HS-5 (cell line): ENCODE measurements at places on chromosomes 2 and 18.

DNA sequence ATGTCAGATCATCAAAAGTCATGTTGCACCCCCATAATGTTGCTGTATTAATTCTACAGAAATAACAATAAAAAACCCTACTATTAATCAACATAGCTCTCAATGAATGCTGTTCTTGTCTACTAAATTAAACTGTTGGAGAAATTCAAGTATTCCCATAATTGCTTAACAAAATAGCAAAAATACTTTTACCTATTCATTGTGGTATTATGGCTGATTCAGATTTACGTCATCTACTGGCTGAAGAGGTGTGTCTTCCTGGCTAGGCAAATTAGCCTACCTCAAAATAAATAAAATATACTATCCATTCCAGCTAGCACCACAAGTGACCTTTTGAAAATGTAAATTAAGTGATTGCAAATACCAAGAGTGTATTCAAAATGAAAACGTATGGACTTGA, 249.4 kb downstream of the MEIS1 start:
- no peak for DNase-seq

- DNase-seq, result no peak
Measured at GRCh38 chr2:96507957-96508520, 2.9 kb upstream of the NEURL3 start.

DNA sequence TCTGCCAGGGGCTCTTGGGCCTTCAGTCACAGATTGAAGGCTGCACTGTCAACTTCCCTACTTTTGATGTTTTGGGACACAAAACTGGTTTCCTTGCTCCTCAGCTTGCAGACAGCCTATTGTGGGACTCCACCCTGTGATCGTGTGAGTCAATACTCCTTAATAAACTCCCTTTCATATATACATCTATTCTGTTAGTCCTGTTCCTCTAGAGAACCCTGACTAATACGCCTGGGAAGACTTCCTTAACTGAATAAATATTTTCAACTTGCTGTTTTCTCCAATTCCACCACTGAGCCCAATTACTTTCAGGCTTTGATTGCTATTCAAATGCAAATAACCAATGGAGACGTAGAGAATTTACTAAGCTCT, 61.4 kb upstream of the CCDC195 start:
- DNase-seq, result no peak

DNA sequence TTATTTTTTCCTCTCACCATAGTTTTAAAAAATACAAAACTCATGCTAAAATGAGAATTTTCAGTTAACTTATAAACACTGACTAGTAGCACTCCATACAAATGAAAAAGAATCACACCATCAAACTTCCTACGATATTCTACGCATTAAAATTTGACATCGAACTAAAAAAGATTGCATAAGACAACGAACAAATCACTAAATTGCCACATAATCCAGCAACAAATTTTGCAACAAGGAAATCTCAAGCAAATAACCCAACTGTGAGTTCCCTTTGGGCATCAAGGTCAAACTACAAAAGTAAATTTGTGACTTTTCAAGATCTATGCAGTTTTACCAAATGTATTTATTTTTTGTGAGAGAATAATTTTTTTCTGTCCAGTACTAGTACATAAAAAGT, 1.5 kb downstream of the MAP3K2 start:
- DNase-seq, result no peak

GRCh38 chr2:31322371-31322770, 88.4 kb downstream of the EHD3 start:
- DNase-seq, result no peak

DNA sequence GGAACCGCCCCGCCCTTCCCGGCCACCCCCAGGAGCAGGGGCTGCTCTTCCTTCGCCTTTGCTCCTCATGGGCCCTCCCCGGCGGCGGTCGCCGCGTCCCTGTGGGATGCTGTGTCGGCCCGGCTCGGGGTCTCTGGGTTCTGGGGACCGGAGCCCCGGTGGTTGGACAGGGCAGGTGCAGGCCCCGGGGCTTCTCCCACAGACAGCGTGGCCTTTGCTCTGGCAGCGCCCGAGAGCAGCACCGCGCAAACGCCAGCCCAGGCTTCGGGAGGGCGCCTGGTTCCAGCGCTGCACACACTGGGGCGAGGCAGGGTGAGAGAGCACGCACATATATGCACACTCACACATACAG, 9.0 kb upstream of the KCNG2 start:
- no peak for DNase-seq

- DNase-seq, result no peak
Measured at GRCh38 chr2:209441541-209441940, 17.7 kb downstream of the MAP2 start.

DNA sequence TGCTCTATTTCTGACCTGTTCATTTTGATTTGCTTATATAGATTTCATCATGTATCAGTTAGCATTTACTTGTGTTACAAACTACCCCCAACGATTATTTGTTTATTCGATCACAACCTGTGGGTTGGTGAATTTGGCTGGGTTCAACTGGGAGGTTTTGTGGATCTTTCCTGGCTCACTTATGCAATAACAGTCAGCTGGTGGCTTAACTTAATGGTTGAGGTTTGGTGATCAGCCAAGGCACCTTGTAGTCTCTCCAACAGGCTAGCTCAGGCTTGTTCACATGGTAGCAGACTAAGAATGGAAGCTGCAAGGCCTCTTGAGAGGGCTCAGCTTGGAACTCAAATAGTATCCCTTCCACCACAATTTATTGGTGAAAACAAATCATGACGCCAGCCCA, 5.4 kb upstream of the PUM2 start:
- no peak for DNase-seq

- DNase-seq, result no peak
Measured at GRCh38 chr2:26043862-26044696, 10.2 kb downstream of the RAB10 start.

- DNase-seq, result no peak
Measured at GRCh38 chr2:207363761-207364290, 165.9 kb upstream of the CREB1 start.

GRCh38 chr2:184599054-184599871, 934 bp downstream of the ZNF804A start:
- peak; percentile 61 for DNase-seq

DNA sequence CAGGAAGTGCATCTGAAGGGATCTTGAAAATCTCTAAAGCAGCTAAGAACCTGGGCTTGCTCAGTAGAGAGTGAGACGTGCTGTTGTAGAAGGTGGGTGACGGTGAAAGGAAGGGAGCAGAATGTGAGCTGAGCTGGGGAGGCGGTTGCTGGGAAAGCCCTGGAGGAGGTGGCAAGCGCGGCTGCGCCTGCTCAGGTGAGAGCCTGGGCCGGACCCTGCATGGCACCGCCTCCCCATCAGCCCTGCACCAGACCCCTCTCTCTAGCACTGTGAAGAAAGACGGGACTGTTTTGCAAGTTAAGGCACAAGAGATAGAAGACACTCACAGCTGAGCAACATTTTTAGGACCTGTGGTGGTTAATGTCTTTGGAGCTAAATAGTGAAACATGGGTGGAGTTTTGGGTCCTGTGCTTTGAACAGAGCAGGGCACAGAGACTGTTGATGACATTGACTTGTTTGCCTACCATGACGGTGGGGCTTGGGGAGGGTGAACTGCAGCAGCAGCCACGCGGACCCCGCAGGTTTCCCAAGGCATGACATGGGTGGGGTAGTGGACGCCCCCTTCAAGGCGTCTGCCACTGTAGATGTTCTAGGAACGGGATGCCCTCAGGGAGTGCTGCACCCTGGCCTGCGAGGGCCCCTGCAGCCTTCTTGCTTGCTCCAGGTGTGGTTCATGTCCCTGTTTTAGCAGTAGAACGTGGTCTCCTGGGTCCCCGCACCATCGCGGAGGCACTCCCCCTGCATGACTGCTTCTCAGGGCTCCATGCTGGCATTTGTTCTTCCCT, 245.3 kb downstream of the TSN start:
- no peak for DNase-seq

DNA sequence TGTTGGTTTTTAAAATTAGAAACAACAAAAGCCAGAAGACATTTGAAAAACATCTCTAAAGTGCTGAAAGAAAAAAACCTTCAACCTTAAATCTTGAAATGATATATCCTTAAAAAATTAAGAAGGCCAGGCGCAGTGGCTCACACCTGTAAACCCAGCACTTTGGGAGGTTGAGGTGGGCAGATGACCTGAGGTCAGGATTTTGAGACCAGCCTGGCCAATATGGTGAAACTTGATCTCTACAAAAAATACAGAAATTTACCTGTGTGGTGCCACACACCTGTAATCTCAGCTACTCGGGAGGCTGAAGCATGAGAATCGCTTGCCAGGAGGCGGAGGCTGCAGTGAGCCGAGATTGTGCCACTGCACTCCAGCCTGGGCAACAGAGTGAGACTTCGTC, 87.7 kb upstream of the SIX2 start:
- DNase-seq, result no peak

DNA sequence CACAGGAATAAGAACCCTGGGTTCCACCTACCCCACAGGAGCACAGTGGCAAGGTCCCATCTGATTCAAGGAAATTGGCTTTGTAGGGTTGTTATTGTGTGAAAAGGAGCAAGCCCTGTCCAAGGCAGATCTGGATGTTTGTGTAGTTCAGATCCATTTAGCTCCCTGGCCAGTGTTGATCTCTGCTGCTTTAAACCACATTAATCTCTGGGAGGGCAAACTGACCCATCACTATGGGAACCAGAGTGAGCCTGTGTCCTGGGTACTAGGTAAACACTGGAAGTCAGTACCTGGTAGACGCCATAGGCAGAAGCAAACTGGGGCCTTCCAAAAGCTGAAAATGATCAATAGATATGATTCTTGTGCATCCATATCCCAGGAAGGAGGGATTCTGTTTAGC, 271.5 kb upstream of the EPAS1 start:
- DNase-seq, result no peak

DNA sequence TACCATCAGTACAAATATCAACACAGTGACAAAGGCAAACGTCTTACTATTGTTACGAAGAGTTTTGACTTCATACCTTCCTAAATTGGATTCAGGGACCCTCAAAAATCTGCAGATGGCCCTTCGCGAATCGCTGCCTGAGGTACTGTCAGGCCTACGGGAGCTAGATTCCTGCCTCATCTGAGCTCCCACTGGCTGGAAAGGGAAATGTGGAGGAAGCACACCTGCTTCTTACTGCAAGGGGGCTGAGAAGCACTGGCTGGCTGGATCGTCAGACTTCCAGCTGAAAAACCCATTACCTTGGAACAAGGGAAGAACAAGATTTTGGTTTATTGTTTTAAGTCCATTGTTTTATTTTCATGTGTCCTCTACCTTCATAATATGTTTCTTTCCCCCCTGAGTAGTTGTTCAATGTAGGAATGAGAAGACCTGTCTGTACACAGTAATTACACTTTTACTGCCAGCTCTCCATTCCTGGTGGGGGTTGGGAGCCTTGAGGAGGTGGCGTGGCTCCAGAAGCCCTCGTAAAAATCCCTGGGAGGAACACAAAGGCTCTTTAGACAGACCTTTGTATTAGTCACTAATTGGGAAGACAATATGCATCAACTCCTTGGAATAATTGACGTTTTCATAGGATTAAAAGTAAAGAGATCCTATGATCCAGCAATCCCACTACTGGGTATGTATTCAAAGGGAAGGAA, 124.1 kb upstream of the NOSTRIN start:
- no peak for DNase-seq

DNA sequence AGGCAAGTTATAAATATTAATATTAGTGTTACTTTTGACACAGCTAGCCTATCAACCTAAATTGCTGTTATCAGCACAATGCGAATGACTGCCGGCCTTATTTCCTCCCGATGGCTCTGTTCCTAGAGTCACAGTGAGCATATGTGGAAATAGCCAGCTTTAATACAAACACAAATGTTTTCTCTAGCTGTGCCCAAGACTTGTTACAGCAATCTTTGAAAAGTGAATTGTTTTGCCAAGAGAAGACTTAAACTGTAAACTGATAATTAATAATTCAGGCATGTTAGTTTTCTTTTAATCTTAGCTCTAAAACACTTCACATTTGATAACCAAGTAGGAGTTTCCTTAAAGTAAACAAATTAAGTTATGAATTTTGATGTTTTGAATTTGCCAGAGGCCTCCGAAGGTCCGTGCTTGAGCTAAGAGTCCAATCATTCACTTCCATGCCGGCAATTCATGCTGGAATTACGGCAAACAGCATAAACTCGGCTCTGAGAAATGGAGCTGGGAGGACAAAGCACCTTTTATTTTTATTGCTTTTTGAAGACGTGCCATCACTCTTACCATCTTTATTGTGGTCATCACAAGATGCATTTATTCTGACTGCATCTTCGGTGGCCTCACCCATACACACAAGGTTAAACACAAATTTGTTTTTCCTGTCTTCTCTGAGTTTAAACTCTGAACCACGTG, 184.5 kb upstream of the CWC22 start:
- no peak for DNase-seq

GRCh38 chr2:168729455-168729854, 73.0 kb upstream of the NOSTRIN start:
- no peak for DNase-seq

GRCh38 chr18:69175681-69176080, 225.0 kb upstream of the DOK6 start:
- DNase-seq, result no peak

- DNase-seq, result no peak
Measured at GRCh38 chr2:233082222-233082930, 22.2 kb downstream of the INPP5D start.

GRCh38 chr18:21444465-21445212, 155.9 kb downstream of the ESCO1 start:
- peak; percentile 25 for DNase-seq

GRCh38 chr2:100856732-100857131, 36.8 kb downstream of the NPAS2 start:
- DNase-seq, result no peak

GRCh38 chr18:50819027-50819727, 639 bp downstream of the MRO start:
- DNase-seq, result no peak

DNA sequence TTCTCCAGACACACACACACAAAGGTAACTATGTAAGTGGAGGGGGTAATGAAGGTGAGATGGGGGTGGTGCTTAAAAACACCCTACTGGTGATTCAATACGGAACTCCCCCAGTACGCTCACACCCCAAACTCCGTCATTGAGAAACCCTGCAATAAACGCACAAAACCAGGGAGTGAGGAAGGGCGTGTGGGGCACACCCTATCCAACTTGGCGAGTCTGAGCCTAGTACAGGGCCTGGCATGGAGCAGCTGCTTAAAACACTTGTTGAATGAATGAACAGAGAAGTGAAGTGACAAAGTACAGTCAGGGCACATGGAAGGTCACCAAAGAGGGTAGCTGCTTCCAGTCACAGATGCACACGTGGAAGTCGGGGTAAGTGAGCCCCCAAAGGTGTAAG, 146.8 kb upstream of the SMAD2 start:
- DNase-seq, result no peak

GRCh38 chr18:74587441-74587840, 10.2 kb upstream of the ZNF407 start:
- DNase-seq, result no peak

- no peak for DNase-seq
Measured at GRCh38 chr2:128271911-128272600, 46.6 kb downstream of the HS6ST1 start.

DNA sequence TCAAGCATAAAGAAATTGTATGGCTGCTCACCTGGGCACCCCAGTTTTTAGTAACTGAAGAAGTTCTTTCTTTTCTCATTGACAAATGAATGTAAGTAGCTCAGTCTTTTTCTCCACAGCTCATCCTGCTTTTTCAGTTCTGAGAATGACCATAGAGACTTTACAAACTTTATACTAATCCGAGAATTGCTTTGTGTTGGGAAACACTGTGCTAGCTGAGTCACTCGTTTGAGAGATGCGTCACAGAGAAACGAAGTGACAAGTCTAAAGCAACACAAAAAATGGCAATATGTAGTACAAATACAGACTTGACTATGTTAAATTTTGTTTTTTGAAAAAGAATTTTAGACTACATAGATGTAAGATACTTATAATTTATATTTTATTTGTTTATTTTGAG, 9.0 kb downstream of the LRRTM4 start:
- no peak for DNase-seq

- no peak for DNase-seq
Measured at GRCh38 chr2:9230881-9231280, 24.3 kb downstream of the ASAP2 start.
